ENCODE measurements at places on chromosomes 7 and 10. TPM values are rescaled to one million over a fixed set of nuclear protein-coding genes. Genes with fewer than 3 reads are reported as not detected.

The CALCR gene
- total RNA-seq, result not detected

The UNC5B gene
- not detected for total RNA-seq

- peak; percentile 2 for DNase-seq
- no peaks in the 10 kb centered on the region for H3K27me3 ChIP-seq
- H3K4me1 ChIP-seq, result no peaks in the 10 kb centered on the region
- no peaks in the 10 kb centered on the region for H3K36me3 ChIP-seq
- H3K27ac ChIP-seq, result no peak overlapping the region
- no peak overlapping the region for H3K4me3 ChIP-seq
These were observed 169.3 kb upstream of the MALRD1 start for GRCh38 chr10:18879284-18879683.

DNA sequence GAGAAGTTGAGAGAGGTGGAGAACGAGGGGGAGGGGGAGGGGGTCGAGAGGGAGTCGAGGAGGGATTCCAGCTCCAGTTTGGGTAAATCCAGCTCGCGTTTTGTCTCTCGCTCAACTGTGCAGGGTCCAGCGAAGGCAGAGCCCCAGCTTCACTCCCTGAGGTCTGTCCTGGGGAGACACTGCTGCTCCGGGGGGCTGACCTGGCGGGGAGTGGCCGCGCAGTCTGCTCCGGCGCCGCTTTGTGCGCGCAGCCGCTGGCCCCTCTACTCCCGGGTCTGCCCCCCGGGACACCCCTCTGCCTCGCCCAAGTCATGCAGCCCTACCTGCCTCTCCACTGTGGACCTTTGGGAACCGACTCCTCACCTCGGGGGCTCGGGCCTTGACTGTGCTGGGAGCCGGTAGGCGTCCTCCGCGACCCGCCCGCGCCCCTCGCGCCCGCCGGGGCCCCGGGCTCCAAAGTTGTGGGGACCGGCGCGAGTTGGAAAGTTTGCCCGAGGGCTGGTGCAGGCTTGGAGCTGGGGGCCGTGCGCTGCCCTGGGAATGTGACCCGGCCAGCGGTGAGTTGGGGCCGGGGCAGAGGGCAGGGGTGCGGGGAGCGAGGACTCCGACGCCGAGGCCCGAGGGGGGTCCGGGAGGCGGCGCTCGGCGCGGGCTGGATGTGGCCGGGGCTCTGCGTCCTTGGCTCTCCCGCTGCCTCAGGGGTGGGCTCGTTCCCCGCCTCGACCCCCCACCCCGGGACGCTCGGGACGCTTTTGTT lies at the start of gene TET1:
TSS of gene TET1 (plus strand) at position 152 of the 757 bp plus-strand sequence. CDS start 12,002 bp downstream, outside the sequence.
- peaks cover 60% of the 10 kb centered on the region for H3K4me1 ChIP-seq
- H3K27me3 ChIP-seq, result no peaks in the 10 kb centered on the region
- no peaks in the 10 kb centered on the region for H3K36me3 ChIP-seq
- peak; percentile 64 for DNase-seq

- H3K4me1 ChIP-seq, result no peaks in the 10 kb centered on the region
- DNase-seq, result no peak
- no peak overlapping the region for H3K27ac ChIP-seq
- no peaks in the 10 kb centered on the region for H3K27me3 ChIP-seq
- H3K36me3 ChIP-seq, result peaks cover 75% of the 10 kb centered on the region
- no peak overlapping the region for H3K4me3 ChIP-seq
These were observed 11.0 kb downstream of the KIN start for GRCh38 chr10:7776777-7777176.

Measured in HepG2 (cell line).